ENCODE measurements at places on chromosomes 6 and 20. TPM values are rescaled to one million over a fixed set of nuclear protein-coding genes. Genes with fewer than 3 reads are reported as not detected.

The TRIM10 gene
- not detected for total RNA-seq

DNA sequence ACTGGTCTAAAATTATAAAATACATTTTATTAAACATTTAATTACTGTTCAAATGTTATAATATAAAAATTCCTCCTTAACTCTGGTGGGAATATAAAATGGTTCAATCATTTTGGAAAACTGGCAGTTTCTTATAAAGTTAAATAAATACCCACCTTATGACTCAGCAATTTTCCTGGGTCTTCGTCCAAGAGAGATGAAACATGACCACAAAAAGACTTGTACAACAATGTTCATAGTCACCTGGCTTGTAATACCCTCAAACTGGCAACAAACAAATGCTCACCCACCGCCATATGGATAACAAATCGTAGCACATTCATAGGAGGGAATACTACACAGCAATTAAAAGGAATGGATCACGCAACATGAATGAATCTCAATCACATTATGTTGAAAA, 66.0 kb upstream of the RIN2 start:
- no peak for DNase-seq

DNA sequence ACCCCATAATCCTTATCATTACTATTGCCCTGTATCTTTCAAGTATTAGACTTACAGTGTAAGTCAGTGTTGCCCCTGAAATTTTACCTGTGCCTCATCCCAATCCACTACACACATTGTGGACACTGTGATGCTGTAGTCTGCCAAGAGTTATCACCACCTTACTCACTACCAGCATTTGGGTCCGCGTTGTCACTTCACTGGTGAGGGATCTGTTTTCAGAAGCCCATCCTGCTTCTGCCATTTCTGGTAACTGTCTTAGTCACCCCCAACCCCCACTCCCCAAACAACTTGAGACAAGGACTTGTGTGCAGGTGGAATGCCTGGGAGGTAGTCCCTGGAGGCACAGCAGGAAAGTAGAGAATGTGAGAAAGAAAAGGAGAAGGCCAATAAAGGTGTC, 6.0 kb upstream of the RAB44 start:
- no peak for DNase-seq

DNA sequence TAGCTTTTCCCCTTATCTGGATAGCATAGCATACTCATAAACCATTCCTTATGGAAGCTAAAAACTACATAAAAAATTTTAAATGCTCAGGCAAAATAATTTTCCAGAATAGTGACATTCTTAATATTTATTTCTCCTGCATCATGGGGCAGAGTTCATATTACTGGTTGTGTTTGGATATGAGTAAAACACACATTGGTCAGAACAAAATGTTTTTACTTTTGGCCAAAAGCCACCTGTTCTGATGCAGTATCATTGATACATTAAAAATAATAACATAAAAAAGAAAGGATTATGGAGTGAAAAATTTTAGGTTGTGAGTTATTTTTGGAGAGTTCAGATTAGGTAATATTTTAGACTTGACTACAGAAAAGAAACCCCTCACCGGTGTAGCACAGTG, 33.6 kb downstream of the TRAM2 start:
- DNase-seq = no peak

DNA sequence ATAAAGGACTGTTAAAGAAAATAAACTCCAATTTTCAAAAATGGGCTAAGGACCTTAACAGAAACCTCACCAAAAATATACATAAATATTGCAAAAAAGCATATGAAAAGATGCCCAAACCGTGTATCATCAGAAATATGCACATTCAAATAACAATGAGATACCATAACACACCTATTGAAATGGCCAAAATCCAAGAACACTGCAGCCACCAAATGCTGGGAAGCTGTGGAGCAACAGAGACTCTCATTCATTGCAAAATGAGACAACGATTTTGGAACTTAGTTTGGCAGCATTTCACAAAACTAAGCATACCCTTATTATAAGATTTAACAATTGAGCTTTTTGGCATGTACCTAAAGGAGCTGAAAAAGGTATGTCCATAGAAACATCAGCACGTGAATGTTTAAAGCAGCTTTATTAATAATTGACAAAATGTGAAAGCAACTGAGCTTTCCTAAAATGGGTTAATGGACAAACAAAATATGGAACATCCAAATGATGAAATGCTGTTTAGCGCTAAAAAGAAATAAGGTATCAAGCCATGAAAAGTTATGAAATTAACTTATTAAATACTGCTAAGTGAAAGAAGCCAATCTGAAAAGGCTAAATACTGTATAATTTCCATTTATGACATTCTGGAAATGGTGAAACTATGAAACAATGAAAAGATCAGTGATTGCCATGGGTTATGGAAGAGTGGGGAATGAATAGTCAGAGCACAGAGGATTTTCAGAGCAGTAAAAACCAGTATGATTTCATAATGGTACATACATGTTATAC, 592.6 kb upstream of the ADGRB3 start:
- no peak for DNase-seq

DNA sequence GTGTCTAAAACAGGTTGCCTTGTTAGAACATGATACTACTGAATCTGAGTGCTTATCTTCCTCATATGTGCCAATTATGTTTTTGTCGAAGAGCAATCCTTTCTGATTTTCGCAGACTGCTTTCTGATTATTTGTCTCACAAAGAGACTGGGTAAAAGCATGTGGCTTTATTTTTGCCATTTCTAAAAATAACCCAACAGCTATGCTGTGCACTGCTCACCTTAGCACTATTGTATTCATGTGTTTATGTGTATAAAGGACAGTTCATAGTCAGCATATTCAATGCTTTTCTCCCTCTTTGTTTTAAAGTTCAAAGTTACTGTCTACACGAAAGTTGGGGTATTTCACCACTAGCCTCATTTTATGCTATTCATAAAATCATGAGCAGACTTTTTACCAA, 127.0 kb downstream of the SGK1 start:
- DNase-seq = no peak

Measured in ureter (tissue), 1 donor.